ENCODE measurements at places on chromosomes 7 and 10.
A peak's percentile ranks its signal among the peaks of the same experiment; 100 is the strongest.

- no peak overlapping the region for H3K4me3 ChIP-seq
- no peaks in the 10 kb centered on the region for H3K27me3 ChIP-seq
- no peaks in the 10 kb centered on the region for H3K4me1 ChIP-seq
- DNase-seq = no peak
- H3K36me3 ChIP-seq = no peaks in the 10 kb centered on the region
- no peak overlapping the region for H3K27ac ChIP-seq
Observed at GRCh38 chr10:7400068-7400715, 10.6 kb downstream of the SFMBT2 start.

DNA sequence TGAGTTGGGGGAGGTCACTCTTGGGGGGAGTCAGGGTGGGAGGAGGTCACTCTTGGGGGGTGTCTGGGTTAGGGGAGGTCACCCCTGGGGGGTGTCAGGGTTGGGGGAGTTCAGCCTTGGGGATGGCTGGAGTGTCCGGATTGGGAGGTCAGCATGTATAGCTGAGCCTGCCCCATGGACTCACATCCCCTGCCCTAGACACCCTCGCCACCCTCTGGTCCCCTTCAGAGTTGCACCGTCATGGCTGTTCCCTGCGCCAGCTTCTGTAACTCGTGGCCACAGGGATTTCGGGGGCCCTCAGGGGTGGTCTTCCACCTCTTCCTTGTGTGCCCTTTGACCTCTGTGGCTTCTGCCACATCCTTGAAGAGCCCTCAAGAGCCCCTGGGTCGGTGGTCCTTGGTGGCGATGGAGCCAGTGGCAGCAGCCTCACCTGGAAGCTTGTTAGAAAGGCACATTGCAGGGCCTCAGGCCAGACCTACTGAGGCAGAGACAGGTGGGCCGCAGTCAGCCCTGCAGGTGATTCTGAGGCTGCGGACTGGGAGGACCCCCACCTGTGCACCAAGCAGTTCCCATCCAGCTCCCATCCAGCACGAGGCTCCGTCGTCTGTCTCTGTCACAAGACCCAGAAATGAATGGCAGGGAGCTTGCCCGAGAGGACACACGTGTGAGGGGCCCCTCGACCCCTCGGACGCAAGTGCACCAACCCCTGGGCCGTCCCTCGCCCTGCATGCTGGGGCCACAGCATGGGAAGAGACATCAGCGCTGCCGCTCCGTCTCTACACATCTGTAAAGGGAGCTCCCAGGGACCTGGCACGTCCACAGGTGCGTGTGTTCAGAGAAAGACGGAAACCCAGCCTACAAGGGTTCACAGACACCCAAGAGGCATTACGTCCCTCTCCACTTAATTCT is 44.7 kb upstream of the SUN1 start:
- DNase-seq = no peak
- H3K4me1 ChIP-seq = no peaks in the 10 kb centered on the region
- no peaks in the 10 kb centered on the region for H3K36me3 ChIP-seq
- no peaks in the 10 kb centered on the region for H3K27me3 ChIP-seq

GRCh38 chr7:75989500-75990388 is 4.7 kb downstream of the TMEM120A start:
- peak; percentile 48 for DNase-seq
- peaks cover 15% of the 10 kb centered on the region for H3K36me3 ChIP-seq
- H3K27ac ChIP-seq = peak overlapping the region; percentile 62
- no peaks in the 10 kb centered on the region for H3K27me3 ChIP-seq
- peaks cover 64% of the 10 kb centered on the region for H3K4me1 ChIP-seq
- no peak overlapping the region for H3K4me3 ChIP-seq

GRCh38 chr10:13724484-13724883 is 137.7 kb downstream of the PRPF18 start:
- peak; percentile 50 for DNase-seq
- H3K4me1 ChIP-seq = peaks cover 14% of the 10 kb centered on the region
- no peaks in the 10 kb centered on the region for H3K27me3 ChIP-seq
- no peaks in the 10 kb centered on the region for H3K36me3 ChIP-seq
- peak overlapping the region; percentile 62 for H3K27ac ChIP-seq
- no peak overlapping the region for H3K4me3 ChIP-seq

GRCh38 chr7:43602256-43602655 is 19.3 kb downstream of the STK17A start:
- no peaks in the 10 kb centered on the region for H3K36me3 ChIP-seq
- no peak overlapping the region for H3K27ac ChIP-seq
- no peak overlapping the region for H3K4me3 ChIP-seq
- H3K27me3 ChIP-seq = no peaks in the 10 kb centered on the region
- DNase-seq = no peak
- H3K4me1 ChIP-seq = no peaks in the 10 kb centered on the region
